ENCODE measurements at places on chromosomes 4 and X.

DNA sequence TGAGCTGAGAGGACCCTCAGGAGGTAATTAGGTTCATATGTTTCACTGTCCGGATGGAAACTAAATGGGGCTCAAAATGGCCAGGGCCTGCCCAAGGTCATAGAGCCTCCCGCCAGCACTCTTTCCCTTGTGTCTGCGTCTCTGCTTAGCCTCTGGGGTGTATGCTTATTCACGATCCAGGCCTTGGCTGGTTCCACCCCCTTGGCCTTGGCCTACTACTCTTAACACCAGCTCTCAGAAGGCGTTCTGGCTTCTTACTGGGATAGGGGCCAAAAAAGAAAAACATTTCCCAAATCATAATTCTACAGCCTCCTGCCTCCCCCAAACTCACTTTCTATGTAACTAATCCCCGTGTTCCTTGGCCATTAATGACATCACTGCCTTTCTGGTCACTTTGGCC is 68.8 kb downstream of the RTL5 start:
- H3K36me3 ChIP-seq = no peaks in the 10 kb centered on the region
- H3K4me1 ChIP-seq = no peaks in the 10 kb centered on the region
- H3K27ac ChIP-seq = no peak overlapping the region
- no peak overlapping the region for H3K4me3 ChIP-seq

DNA sequence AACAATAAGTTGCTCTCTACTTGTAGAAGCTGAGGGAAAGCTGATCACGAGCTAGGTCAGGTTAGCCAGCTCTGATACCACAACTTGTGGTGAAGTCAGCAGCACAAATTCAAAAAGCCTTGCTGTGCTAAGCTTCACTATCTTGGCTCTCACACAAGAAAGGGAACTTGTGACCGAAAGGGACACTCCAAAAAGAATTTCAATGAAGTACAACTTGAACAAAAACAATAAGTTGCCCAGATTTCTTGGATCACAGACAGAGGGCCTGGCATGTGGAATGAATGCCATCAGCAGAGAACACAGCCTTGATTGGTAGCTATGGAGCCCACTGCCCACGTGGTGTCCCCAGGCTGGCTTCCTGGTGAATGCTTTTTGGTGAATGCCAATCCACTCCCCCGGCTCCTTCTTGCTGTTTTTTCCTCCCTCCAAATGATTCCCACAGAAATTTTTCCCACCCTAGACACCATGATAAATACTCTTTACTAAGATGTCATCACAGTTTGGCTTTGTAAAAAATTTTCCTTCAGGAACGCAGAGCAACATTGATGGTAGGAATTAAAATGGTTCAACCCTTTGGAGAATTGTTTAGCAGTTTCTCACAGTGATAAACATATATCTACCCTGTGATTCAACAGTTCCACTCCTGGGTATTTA is 82.6 kb downstream of the ANXA3 start:
- H3K4me3 ChIP-seq = no peak overlapping the region
- H3K27ac ChIP-seq = no peak overlapping the region
- DNase-seq = no peak
- peaks cover 11% of the 10 kb centered on the region for H3K4me1 ChIP-seq
- H3K27me3 ChIP-seq = no peaks in the 10 kb centered on the region

DNA sequence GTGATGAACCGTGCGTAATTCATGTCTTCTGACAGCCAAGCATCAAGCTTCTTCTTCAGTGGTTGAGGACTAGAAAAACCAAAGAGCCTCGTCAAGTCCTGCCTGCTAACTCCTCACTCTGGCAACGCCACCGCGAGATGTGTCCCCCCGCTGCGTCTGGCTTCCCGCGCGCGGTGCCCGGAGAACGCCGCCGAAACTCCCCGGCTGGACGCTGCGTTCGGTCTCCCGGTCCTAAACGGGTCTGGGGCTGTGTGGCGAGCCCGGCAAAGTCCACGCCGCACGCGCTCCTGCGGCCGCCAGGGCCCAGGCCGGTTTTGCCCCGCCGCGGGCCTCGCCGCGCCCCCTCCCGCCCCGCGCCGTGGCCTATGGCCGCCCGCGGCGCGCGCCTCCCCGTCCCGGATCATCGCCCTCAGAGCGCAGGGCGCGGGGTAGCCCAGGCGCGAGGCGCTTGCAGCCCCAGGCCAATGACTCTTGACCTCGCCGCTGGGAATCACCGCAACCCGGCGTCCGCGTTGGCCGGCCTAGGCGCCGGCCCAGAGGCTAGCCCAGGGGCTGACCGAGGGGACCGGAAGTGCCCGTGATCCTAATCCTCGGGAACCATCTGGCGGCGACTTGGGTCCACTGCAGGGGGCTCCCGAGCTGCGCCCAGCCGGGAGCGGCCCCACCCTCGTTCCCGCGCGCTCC is at the start of gene AADAT:
Gene AADAT (minus strand): TSS at position 289 of the 684 bp plus-strand sequence. CDS start 266 bp downstream, at position 23.
- H3K27ac ChIP-seq = no peak within 1 kb of the TSS
- peaks cover 46% of the 10 kb centered on the region for H3K27me3 ChIP-seq
- peak within 1 kb of the TSS; percentile 57 for H3K4me3 ChIP-seq
- DNase-seq = peak; percentile 45
- no peaks in the 10 kb centered on the region for H3K36me3 ChIP-seq

DNA sequence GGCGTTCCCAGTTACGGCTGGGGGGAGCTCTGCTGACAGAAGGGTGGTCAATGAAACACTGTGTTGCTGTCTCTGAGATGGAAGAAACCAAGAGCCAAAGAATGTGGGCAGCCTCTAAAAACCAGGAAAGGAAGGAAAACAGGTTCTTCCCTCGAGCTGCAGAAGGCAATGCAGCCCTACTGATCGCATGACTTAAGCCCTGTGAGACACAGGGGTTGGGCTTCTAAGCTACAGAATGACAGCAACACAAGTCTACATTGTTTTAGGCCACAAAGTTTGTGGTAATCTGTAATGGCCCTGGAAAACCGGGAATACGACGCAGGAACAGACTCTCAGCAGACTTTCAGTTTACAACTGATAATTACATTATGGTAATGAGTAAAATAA is 38.2 kb upstream of the MTNR1A start:
- H3K27me3 ChIP-seq = no peaks in the 10 kb centered on the region
- no peak overlapping the region for H3K4me3 ChIP-seq
- H3K4me1 ChIP-seq = no peaks in the 10 kb centered on the region
- no peak for DNase-seq
- no peaks in the 10 kb centered on the region for H3K36me3 ChIP-seq
- no peak overlapping the region for H3K27ac ChIP-seq

- no peak overlapping the region for H3K27ac ChIP-seq
- no peak for DNase-seq
- no peaks in the 10 kb centered on the region for H3K27me3 ChIP-seq
These were observed 22.9 kb downstream of the FAM184B start for GRCh38 chr4:17758485-17758884.

- H3K27me3 ChIP-seq = no peaks in the 10 kb centered on the region
- H3K36me3 ChIP-seq = no peaks in the 10 kb centered on the region
- H3K27ac ChIP-seq = no peak overlapping the region
- H3K4me1 ChIP-seq = no peaks in the 10 kb centered on the region
- DNase-seq = no peak
- H3K4me3 ChIP-seq = no peak overlapping the region
These were observed 498.4 kb downstream of the PDGFC start for GRCh38 chr4:156473151-156473550.

DNA sequence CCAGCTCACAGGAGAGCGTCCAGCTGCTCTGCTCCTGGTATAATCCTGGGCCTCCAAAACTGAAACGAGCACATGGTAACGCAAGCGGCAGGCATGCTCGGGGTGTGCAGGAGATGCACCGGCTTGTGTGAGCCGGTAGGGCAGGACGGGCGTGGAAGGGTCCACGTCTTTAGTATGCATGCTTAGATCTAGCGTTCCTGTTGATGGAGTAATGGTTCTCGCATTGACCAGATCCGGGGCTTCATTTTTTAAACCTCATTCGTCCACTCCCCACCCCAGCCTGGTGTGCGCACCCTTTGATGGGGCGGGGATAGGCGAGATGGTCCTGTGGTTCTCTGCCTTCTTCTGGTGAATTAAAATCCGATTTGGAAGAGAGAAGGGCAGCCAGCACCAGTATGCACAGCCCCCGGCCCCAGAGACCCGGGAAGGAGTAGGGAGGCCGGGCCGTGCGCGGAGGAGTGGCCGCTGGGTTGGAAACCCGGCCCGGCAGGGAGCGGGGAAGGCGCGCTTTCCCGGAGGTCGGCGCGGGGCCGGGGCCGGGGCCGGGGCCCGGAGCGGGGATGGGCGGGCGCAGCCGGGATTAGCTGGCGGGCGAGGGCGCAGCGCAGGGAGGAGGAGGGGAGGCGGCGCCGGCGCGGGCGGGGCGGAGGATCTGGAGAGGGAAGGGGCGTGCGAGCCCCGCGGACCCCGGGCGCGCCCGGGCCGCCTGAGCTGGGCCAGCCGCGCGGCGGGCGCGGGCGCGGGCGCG is 39.9 kb downstream of the FAM149A start:
- H3K4me3 ChIP-seq = peak overlapping the region; percentile 69
- peaks cover 61% of the 10 kb centered on the region for H3K27me3 ChIP-seq
- peak; percentile 18 for DNase-seq
- no peaks in the 10 kb centered on the region for H3K36me3 ChIP-seq

GRCh38 chr4:85409251-85409650 is 65.7 kb upstream of the ARHGAP24 start:
- DNase-seq = no peak
- no peaks in the 10 kb centered on the region for H3K4me1 ChIP-seq
- no peaks in the 10 kb centered on the region for H3K27me3 ChIP-seq
- no peak overlapping the region for H3K27ac ChIP-seq
- no peaks in the 10 kb centered on the region for H3K36me3 ChIP-seq

- H3K36me3 ChIP-seq = no peaks in the 10 kb centered on the region
- no peak overlapping the region for H3K4me3 ChIP-seq
- H3K4me1 ChIP-seq = no peaks in the 10 kb centered on the region
- no peak overlapping the region for H3K27ac ChIP-seq
- H3K27me3 ChIP-seq = no peaks in the 10 kb centered on the region
These were observed 1608.7 kb downstream of the STIM2 start for GRCh38 chr4:28469387-28469786.

DNA sequence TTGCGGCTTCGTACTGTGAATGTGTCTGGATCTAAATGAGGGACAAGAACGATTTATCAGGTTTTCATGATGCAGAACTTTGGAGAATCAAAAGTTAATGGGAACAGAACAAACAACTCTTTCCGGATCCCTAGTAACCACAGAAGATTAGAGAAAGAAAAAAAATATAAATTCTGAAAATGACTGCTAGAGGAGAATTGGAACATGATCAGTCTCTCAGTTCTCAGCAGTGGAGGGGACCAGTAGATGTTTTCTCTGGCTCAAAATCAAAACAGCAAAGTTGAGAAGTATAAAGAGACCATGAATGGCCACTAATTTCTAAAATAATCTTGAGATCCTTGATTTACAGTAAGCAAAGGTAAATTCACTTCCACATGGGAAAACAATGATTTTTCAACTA is 38.1 kb upstream of the GK2 start:
- H3K36me3 ChIP-seq = no peaks in the 10 kb centered on the region
- H3K27ac ChIP-seq = no peak overlapping the region
- peaks cover 3% of the 10 kb centered on the region for H3K27me3 ChIP-seq
- H3K4me3 ChIP-seq = no peak overlapping the region

- peak overlapping the region; percentile 86 for H3K4me3 ChIP-seq
- peaks cover 33% of the 10 kb centered on the region for H3K36me3 ChIP-seq
- H3K27ac ChIP-seq = peak overlapping the region; percentile 95
- no peaks in the 10 kb centered on the region for H3K27me3 ChIP-seq
- H3K4me1 ChIP-seq = peaks cover 12% of the 10 kb centered on the region
These were observed 1.8 kb downstream of the UBQLN2 start for GRCh38 chrX:56564921-56565840.

DNA sequence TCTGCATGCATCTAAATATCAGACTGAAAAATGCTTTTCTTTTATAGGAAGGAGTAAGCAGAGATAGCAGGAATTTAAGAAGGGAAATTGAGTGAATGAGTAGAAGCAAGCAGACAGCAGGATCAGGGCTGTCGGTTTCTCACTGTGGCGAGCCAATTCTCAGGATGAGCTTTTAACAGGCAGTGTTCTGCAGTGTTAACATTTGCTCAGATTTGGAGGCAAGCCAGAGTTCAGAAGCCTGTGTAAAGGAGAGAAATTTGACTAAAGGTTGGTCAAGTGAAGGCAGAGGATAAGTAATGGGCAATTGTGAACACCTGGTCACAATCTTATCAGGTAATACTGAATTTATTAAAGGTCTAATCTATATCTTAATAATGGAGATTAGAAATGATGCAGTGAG is 133.3 kb upstream of the MAGEB16 start:
- no peaks in the 10 kb centered on the region for H3K4me1 ChIP-seq
- H3K27ac ChIP-seq = no peak overlapping the region
- no peaks in the 10 kb centered on the region for H3K36me3 ChIP-seq
- no peak overlapping the region for H3K4me3 ChIP-seq
- no peaks in the 10 kb centered on the region for H3K27me3 ChIP-seq

DNA sequence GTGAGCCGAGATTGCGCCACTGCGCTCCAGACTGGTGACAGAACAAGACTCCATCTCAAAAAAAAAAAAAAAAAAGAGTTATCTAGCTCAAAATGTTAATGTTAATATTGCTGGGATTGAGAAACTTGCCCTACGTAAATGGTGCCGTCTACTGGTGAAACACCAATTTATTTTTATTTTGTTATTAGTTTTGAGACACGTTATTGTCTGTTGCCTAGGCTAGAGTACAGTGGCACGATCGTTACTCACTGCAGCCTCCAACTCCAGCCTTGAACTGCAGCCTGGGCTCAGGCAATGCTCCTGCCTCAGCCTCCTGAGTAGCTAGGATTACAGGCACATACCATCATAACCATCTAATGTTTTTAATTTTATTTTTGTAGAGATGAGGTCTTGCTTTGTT is 262.8 kb downstream of the BMPR1B start:
- H3K27ac ChIP-seq = no peak overlapping the region
- no peaks in the 10 kb centered on the region for H3K36me3 ChIP-seq
- no peak overlapping the region for H3K4me3 ChIP-seq
- H3K4me1 ChIP-seq = no peaks in the 10 kb centered on the region

GRCh38 chrX:68717196-68717595 is 69.7 kb downstream of the STARD8 start:
- no peak overlapping the region for H3K4me3 ChIP-seq
- no peak overlapping the region for H3K27ac ChIP-seq
- H3K27me3 ChIP-seq = no peaks in the 10 kb centered on the region
- no peak for DNase-seq
- H3K36me3 ChIP-seq = no peaks in the 10 kb centered on the region

GRCh38 chrX:98067611-98068010 is 1183.9 kb downstream of the RPA4 start:
- H3K36me3 ChIP-seq = no peaks in the 10 kb centered on the region
- no peak overlapping the region for H3K4me3 ChIP-seq
- H3K27me3 ChIP-seq = no peaks in the 10 kb centered on the region

- no peaks in the 10 kb centered on the region for H3K4me1 ChIP-seq
- no peak overlapping the region for H3K27ac ChIP-seq
- peaks cover 5% of the 10 kb centered on the region for H3K27me3 ChIP-seq
- H3K4me3 ChIP-seq = no peak overlapping the region
- no peak for DNase-seq
These were observed 117.3 kb downstream of the DRD5 start for GRCh38 chr4:9898596-9899305.

DNA sequence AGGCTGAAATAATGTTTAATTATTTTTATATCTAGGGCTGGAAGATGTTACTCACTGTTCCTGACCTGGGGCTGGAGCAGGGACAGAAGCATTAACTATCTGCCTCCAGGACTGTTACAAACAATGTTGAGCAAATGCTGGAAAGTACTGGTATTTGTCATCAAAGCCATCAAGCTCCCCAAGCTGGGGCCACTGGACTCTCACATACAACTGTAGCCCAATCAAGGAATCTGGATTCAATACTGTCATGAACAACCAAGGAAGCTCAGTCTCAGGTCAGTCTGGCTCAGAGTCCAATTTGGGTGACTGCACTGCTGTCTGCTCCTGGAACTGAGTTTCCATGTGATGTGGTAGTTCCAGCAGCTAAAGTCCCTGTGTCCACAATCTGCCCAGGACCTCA is 50.4 kb downstream of the APOO start:
- H3K27ac ChIP-seq = no peak overlapping the region
- H3K4me3 ChIP-seq = no peak overlapping the region
- peaks cover 9% of the 10 kb centered on the region for H3K36me3 ChIP-seq
- no peak for DNase-seq
- H3K27me3 ChIP-seq = no peaks in the 10 kb centered on the region
- H3K4me1 ChIP-seq = peaks cover 2% of the 10 kb centered on the region

Measured in activated naive CD8-positive, alpha-beta T cell treated with anti-CD3 and anti-CD28 coated beads for 36 hours (primary cell).